ENCODE measurements at places on chromosomes 7 and 10.

DNA sequence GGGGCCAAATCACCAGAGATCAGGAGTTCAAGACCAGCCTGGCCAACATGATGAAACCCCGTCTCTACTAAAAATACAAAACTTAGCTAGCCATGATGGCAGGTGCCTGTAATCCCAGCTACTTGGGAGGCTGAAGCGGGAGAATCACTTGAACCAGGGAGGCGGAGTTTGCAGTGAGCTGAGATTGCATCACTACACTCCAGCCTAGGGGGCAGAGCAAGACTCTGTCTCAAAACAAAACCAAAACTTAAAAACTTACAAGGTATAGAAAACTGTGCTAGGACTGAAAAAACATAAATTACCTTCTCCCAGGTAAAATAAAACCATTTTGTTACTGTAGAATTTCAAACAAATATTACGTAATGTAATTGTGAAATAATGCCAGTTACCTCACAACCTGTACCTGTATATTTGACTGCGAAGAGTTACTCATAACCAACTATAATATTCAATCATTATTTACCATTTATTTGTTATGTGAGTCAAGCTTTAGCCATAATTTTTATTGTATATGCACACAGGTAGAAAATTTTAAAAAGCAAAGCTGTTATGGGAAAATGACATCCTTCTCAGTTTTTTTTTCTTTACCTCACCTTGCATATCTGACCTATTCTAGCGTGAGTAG, 180.9 kb downstream of the SEMA3A start:
- DNase-seq = no peak

GRCh38 chr10:11245095-11245479, 227.4 kb downstream of the CELF2 start:
- DNase-seq = no peak

GRCh38 chr7:135795846-135796570, 47.4 kb upstream of the FAM180A start:
- DNase-seq = no peak

DNA sequence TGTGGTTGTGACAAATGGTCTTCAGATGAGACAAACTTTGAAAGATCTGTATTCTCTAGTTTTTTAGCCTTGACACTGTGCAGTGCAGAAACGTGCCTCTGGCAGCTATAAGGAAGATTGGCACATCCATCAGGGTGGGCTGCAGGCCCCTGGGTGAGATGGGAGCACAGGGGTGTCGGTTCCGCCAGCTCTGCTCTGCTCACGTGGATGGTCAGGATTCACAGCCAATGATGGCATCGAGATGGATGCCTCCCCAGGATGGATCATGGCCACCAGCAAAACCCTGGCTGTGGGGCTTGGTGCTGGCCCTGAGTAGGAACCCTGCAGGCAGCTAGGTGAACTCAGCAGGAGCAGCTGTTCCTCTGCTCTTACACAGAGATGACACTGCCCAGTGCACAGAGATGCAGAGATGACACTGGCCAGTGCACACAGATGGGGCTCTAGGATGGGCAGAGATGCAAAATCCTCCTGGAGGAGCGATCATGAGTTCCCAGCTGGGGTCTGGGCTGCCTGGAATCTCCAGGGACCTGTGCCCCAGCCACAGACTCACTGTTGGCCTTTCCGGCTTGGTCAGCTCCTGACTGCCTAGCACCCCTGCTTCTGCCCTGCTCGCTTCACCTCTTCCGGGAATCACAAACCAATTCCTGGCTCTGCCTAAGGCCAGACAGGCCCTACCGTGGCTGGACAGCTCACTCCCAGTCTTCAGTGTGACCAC, 185.9 kb downstream of the TCERG1L start:
- no peak for DNase-seq

DNA sequence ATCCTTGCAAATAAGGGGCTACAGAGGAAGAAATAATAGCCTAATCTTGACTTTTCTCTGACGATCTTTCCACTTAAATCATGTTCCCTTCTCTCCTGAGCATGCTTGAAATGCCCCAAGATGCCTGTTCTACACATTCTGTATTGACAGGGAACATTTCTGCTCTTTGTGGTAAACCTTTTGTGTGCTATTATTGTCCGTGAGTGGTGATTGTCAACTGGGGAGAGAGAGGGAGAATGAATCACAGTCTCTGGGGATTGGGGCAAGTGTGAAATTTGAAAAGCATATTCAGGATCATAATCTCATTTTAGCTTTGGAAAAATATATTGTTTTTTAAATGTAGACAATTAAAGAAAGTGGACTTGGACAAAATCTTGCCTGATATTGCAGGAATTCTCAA, 20.6 kb downstream of the UBTD1 start:
- no peak for DNase-seq

DNA sequence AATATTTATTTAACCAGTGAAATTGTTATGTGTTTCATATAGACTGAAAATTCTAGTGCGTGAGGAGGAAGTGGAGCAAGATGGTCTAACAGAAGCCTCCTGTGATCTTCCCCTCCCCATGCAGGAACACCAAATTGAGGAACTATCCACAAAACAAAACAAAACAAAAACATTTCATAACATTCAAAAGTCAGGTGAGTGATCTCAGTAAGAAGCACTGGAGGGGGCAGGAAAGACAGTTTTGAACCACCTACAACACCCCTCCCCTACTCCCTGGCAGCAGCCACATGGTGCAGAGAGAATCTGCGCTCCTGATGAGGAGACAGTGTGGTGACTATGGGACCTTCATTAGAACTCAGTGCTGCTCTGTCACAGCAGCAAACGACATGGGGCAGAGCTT, 221.9 kb upstream of the SEMA3C start:
- DNase-seq = no peak

DNA sequence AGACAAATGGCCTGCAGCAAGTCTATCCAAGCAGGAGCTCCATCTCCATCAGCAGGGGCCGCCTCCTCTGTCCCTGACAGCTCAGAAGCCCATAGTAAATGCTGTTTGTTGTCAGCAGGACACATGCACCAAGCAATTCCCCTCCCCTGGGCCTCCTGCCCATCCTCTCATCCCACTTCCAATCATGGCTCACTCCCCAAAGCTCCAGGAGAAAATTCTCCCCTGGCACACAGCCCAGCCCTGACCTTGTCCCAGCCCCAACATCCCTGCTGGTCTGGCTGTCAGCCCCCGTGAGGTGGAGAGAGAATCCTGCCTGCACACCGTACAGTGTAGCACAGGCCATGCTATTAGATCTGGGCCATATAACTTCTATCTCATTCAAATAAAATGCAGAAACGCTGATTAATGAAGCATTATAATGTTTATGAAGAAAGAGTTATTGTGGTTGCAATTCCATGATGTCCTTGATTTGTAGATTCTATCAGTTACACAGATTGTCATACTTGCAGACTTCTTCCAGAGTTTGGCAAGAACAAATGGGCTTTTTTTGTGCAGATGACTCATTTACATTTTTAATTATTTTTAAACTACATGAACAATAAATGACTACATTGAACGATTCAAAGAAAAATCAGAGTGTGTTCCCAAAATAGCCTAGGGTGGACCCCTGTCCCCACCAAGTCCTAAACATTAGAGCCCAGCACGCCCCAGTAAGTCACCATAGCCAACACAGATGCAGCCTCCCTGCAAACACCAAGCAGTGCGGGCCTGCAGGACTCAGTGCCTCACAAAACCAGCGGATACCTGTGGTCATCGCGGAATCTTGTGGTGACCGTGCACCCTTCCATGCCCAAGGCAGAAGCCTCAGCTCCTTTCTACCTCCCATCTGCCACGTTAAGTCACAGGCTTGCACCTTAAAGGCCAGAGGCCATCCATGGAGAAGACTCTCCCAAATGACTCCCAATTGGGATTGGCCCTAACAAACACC, 70.1 kb downstream of the COBL start:
- DNase-seq = peak; percentile 21

GRCh38 chr10:1369197-1369596, 313.0 kb downstream of the WDR37 start:
- no peak for DNase-seq

DNA sequence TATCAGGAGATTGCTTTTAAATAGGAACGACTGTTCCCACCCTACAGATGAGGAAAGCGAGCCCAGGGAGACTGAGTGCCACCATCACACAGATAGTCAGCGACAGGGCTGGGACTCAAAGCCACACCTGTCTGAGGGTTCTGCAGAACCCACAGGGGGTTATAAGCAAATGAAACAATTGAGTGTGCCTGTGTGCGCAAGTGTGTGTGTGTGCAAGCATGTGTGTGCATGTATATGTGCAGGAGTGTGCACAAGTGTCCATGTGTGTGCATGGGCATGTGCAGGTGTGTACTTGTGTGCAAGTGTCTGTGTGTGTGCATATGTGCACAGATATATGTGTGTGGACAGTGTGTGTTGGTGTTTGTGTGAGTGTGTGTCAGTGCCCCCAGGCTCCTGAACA, 280.2 kb downstream of the GRID1 start:
- no peak for DNase-seq

DNA sequence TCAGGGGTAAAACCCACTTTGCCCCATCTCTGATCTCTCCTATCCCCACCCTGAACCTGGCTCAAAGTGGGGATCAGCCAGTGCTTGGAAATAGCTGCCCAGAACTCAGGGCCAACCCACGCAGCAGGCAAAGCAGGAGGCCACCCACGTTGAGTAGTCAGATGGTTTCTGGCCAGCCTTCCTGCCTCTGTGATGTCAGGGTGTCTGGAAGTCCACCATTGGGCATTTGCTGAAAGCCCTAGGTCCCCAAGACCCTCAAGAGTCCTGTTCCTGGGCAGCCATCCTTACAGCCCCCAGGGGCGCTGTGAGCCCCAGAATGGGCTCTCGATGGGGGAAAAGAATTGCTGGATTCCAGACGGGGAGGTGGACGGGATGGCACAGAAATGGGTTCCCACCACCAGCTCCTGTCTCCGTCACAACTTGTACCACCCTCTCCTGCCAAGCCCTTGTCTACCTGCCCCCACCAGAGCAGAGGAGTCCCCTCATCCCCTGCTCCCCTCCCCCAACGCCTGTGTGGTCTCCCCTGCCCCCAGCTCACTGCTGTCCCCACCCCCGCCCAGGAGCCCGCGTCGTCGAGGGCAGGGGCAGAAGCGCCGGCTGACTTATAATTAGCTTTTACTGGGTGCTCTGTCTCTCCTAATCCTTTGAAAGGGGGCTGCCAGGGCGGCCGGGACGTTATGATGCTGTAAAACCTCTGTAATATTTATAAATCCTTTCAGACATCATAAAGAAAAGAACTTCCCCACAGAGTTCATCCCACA, 3.9 kb downstream of the MYL10 start:
- peak; percentile 68 for DNase-seq

DNA sequence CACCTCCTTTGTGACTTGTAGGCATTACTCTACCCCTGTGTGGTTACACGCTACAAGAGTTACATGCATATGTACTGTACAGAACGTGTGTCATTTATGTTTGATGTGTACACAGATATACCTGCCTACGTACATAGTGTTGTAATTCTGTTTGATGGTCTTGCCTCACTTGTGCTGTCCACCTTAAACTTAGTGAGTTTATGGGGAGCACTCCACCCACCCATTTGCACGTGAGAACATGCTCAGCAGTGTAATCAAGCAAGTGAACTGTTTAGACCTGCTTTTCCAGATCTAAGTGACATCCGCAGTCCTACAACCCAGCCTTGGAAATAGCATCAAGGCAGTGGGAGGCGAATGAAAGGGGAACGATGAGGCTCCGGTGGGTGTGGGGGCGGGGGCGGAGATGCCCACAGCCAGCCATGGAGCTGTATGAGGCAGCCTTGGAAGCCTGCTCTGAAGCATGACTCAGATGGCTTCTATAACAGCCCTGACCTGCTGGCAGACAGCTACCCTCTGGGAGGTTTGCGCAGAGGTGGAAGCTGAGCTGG, 52.1 kb downstream of the SUFU start:
- DNase-seq = no peak

GRCh38 chr10:42990016-42990720, 86.7 kb upstream of the RET start:
- no peak for DNase-seq

- no peak for DNase-seq
These were observed 75.2 kb downstream of the RTKN2 start for GRCh38 chr10:62193479-62193878.

DNA sequence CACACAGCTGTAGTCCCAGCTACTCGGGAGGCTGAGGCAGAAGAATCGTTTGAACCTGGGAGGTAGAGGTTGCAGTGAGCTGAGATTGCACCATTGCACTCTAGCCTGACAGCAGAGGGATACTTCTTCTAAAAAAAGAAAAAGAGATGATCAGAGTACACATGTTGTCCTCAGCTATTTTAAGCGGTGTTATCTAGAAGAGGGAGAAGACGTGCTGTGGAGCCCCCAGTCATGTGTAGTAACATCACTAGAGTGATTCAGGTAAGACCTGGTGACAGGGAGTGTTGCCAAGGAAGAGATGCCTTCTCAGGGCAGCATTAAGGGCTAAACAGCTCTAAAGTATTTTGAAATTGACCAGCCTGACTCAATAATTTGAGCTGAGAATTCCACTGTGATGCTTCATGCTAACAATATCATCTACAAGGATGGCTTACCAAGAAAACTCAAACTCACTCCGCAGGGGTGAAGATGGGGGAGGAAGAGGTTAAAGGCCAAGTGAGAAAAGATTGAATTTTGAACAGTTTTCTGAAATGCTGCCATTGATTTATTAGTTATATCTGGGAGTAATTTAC, 97.4 kb downstream of the KLF6 start:
- DNase-seq = no peak

GRCh38 chr7:98902523-98902922, 24.2 kb downstream of the TRRAP start:
- DNase-seq = no peak

DNA sequence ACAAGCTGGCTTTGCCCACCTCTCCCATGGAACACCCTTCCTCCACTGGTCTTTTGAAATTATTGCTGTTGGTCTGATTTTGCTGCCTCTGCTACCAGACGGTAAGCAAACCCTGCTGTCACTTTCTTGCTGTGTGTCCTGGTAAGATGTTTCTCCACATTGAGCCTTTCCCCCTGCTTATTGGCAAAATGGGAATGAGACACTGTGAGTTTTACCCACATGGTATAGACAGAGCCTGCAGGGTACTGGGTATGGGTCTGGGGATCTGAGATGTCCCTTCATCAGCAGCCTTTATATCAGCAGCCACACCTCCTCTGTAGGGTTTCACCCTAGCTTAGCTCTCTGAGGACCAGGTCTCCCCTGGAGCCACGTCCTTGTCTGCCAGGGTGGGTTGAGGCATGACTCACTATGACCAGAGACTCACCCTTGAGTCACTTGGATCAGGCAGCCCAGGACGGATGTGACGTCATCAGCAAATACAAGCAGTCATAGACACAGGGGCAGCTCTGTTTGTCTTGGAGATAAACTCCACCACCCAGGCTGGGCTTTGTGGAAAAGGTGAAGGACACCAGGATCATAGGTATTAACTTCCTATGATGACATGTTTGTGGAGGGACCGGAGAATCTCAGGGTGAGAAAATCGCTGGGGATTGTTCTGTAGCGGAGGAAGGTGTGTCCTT, 17.9 kb upstream of the BAIAP2L1 start:
- no peak for DNase-seq

- DNase-seq = no peak
These were observed 243.9 kb upstream of the NPY start for GRCh38 chr7:24039991-24040624.
